ENCODE measurements at places on chromosomes 11 and 22.

- DNase-seq, result no peak
Measured at GRCh38 chr22:48425091-48425506, 1402.6 kb downstream of the BRD1 start.

- DNase-seq, result no peak
Measured at GRCh38 chr11:95586661-95587060, 202.9 kb downstream of the FAM76B start.

GRCh38 chr11:63480039-63480438 lies 10.9 kb downstream of the PLAAT5 start:
- no peak for DNase-seq

DNA sequence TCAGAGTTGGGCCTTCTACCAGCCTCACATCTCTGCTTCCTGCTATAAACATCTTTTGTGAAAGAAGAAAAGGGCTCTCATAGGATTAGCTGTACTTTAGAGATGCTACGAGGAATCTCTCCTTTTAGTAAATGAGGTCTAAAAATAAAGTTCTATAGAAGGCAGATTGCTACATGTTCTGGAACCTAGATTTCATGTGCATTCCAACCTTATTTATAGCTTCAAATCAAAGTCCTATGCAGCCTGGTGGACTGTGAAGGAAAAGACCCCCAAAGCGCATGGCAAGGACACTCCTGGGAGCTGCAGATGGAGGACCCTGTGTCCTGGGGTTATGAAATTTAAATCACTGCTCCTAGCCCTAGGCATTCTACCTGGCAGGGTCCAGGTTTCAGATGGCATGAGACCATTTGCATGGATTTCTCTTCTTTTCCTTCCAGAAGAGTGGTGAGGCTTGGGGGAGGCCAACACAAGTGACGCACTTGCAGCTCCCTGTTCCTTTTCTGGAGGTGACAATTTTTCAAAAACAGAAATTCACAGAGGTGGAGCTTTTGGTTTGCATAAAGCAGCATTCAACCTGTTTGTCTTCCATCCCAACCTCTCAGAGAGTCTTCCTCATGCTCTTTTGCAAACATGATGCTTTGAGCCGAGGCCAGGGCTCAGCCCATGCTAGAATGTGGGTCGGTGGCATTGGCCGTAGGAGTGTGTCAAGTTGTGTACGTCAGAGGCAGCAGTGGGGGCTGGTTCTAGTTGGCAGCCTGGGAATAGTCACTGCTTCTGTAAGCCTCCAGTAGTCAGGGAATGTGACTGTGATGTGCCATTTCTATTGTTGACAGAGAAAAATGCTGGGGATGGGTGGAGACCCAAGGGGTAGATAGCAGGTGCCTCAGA lies 6.3 kb downstream of the CRY2 start:
- DNase-seq, result no peak

DNA sequence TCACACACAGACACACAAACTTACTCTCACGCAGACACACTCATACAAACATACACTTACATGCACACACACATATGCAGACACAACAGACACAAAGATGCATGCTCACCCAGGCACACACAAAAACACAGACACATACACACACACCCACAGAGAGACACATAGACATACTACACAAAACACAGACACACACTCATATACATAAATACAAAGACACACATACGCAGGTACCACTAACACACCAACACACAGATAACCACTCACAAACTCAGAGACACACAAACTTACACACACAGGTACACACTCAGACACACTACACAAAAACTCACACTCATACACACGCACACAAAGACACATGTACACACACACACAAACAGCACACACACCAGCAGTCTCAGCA lies 22.4 kb downstream of the VWCE start:
- no peak for DNase-seq

GRCh38 chr11:78926633-78927338 lies 352.1 kb upstream of the NARS2 start:
- no peak for DNase-seq

DNA sequence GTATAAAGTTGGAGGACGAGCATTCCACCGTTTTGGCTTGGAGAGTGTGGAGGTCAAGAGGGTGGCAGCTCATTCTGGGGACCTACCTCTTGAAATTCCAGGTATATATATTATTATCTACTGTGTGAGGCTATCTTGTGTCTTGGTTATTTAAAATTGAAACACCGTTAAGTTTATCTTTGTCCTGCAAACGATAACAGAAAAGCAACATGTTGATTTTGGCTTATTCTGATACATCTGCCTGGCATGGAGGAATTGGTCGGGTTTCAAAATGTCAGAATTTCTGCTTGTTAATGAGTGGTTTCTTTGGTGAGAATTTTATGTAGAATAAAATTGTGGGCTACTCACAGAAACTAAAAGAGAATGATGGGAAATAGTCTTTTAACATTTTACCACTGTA lies 54.4 kb downstream of the SVIP start:
- no peak for DNase-seq

DNA sequence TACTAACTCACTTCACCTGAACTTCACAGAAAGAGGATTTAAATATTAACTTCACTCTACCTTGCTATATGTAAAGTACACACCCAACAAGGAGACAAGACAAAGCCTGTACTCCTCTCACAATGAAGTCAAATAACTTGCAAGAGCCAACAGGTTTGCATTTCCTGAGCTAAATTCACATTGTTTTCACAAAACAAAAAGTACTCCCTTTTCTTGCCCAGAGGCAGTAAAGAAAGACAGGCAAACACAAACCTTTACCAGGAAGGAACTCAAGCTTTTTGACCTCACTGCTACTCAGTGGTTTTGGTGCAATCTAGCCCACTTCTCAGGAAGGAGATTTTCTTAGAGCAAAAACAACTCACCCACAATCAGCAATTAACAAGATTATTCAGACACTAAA lies 15.7 kb downstream of the USP28 start:
- no peak for DNase-seq

DNA sequence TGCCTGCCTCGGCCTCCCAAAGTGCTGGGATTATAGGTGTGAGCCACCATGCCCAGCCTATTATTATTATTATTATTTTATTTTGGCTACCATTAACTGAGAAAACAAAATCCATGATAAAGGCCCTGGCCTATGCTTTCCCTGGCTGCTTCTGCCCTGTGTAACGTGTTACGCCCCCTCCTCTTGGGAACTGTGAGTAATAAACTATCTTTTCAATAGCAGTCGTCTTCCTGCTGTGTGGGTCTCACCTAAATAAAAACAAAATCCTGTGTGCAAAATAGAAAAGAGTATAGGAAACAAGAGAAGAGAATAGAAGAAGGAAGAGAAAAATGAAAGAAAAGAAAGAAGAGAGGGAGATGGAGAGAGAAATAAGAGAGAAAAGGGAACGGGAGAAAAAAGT lies 237.0 kb downstream of the MIAT start:
- DNase-seq, result no peak

DNA sequence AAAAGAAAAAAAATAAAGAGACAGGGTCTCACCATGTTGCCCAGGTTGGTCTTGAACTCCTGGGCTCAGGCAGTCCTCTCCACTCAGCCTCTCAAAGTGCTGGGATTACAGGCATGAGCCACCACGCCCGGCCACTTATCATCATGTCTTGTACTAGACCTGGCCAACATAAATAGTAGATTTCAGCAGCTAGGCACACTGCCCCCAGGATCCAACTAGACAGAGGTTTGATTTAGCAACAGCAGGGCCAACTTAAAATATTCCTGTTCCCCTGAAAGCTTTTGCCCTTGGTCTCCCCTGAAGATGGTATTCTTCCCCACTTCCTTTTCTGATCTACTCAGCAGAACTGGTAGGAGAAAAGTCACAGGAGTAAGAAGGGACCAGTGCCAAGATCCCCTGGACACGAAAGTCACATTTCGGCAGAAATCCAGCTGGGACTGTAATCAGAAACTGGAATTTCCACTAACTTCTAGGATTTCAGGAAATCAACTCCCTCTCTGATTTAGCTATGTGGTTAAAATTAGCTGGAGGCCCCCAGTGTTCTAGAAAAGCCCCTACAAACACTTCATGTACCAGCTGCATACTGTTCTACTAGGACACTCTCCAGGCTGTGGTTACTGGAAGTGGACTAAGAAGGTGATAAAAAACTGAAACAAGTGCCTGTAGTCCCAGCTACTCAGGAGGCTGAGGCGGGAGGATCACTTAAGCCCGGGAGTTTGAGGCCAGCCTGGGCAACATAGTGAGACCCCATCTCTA lies 8.9 kb upstream of the PPP2R1B start:
- DNase-seq, result no peak

DNA sequence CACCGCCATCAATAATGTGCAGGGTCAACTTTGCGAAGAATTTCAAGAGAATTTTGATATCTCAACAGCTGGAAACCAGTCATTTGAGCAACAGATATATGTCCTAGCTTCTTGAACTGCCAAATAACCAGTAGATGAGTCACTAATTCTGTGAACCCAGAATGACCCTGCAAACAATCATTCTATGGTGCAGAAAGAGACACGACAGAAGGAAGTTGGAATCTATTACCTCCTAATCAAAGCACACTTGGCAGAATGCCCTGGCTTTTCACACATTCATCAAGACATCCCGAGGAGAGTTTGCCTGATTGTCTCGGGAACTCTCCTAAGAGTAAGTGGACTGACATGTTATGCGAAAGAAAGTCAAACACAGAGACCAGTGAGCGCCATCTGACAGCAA lies 621.1 kb downstream of the OPCML start:
- no peak for DNase-seq

DNA sequence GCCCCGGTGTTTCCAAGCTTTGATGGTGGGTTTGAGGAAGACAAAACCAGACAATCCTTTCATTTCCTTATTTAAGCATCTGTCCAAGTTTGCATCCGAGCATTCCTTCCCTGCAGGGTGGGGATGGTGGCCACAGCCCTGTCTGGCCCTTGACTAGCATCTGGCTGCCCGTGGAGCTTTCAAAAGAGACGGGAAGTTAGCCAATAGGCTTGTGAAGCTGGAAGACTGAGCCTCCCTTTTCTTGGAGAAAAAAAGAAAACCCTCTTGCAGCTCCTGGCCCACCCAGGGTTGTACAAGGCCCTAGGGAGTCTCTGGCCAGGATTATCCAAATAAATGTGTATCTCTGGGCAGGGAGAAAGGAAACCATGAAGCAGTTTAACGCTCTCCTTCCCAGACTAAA lies 60.6 kb downstream of the MICAL2 start:
- DNase-seq, result no peak

DNA sequence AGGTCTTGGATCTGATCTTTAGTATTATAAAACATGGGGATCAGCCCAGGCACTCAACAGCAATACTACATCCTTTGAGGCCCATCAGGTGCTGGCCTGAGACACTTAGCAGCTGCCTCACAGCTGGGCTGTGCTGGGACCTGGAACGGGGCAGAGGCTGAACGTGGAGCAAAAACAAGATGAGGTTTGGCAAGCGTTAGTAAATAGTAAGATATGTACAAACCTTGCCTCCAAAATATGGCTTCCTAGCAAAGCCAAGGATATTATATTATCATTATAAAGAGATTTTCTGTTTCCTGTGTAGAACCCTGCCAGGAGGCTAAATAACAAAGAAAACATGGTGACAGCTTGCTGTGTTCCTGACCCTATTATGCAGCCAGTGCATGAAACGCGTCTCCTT lies 60.0 kb upstream of the SPON1 start:
- DNase-seq, result no peak

- DNase-seq, result no peak
Measured at GRCh38 chr11:107006076-107006833, 12.0 kb downstream of the GUCY1A2 start.

- no peak for DNase-seq
Measured at GRCh38 chr11:66494935-66495334, 14.7 kb downstream of the DPP3 start.

Measured in stimulated activated CD4-positive, alpha-beta T cell treated with anti-CD3 and anti-CD28 coated beads, Interleukin-15, amount 100 ng/mL, for 24 hours (primary cell).